ENCODE measurements at places on chromosomes 13 and 19. TPM values are rescaled to one million over a fixed set of nuclear protein-coding genes. Genes with fewer than 3 reads are reported as not detected.

- peak overlapping the region; percentile 91 for H3K4me3 ChIP-seq
- DNase-seq, result peak; percentile 36
- H3K4me1 ChIP-seq, result peaks cover 23% of the 10 kb centered on the region
- no peaks in the 10 kb centered on the region for H3K27me3 ChIP-seq
- peak overlapping the region; percentile 84 for H3K27ac ChIP-seq
- peaks cover 3% of the 10 kb centered on the region for H3K36me3 ChIP-seq
Measured at GRCh38 chr19:47609906-47610894, 1.3 kb downstream of the BICRA start.

DNA sequence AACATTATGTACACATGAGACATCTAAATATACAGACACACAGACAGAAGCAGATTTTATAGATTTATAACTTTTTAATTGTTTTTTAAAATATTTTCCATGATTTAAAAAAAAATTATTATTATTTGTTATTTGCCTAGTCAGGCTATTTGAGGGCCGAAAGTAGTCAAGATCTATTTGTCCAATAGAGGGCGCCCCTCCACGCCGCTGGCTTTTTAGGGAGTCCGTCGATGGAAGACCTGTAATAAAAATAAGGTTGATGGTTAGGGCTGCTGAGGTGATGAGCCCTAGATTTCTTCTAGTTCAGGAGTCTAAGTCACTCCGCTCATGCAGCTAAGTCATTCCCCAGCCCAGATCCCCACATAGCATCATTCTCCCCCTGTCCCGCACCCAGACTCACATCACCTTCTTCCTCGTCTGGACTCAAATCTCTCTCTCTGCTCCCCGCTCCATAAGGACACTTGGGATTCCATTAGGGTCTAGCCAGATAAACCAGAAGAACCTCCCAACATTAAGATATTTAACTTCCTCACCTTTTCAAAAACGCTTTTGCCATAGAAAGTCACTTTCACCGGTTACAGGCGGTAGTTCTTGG lies 33.9 kb upstream of the CEACAM21 start:
- no peaks in the 10 kb centered on the region for H3K36me3 ChIP-seq
- H3K27me3 ChIP-seq, result peaks cover 9% of the 10 kb centered on the region
- H3K4me1 ChIP-seq, result no peaks in the 10 kb centered on the region
- H3K4me3 ChIP-seq, result no peak overlapping the region

DNA sequence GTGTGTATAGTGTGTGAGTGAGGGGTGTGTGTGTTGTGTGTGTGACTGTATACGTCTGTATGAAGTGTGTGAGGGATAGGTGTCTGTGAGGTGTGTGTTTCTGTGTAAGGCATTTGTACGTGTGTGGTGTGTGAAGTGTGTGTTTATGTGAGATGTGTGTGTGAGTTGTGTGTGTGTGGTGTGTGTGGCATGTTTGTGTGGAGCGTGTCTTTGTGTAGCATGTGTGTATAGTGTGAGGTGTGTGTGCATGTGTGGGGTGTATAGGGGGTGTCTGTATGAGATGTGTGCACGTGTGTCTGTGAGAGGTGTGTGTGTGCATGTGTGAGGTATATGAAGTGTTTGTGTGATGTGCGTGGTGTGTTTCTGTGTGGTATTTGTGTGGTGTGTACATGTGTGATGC lies 13.2 kb upstream of the TNFRSF19 start:
- no peak overlapping the region for H3K4me3 ChIP-seq
- DNase-seq, result no peak
- no peaks in the 10 kb centered on the region for H3K27me3 ChIP-seq
- H3K27ac ChIP-seq, result no peak overlapping the region
- no peaks in the 10 kb centered on the region for H3K36me3 ChIP-seq

DNA sequence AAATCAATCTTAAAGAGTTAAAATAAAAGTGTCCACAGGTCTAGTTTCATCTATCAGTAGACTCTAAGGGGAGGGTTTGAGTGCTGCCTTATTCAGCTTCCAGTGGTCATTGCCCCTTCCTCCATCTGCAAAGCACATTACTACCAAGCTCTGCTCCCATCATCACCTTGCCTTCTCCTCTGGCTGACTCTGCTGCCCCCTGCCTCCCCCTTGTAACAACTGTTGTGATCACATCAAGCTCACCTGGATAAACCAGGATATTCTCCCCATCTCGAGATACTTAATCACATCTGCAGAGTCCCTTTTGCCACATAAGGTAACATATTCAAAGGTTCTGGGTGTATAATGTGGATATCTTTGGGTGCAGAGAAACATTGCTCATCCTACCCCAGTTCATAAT lies 43.3 kb upstream of the GPC6 start:
- H3K4me3 ChIP-seq, result no peak overlapping the region
- H3K36me3 ChIP-seq, result no peaks in the 10 kb centered on the region
- peaks cover 4% of the 10 kb centered on the region for H3K27me3 ChIP-seq

- peaks cover 8% of the 10 kb centered on the region for H3K36me3 ChIP-seq
- no peak overlapping the region for H3K27ac ChIP-seq
- no peaks in the 10 kb centered on the region for H3K27me3 ChIP-seq
- no peaks in the 10 kb centered on the region for H3K4me1 ChIP-seq
- DNase-seq, result no peak
- no peak overlapping the region for H3K4me3 ChIP-seq
Measured at GRCh38 chr19:741506-742131, 9.3 kb upstream of the MISP start.

GRCh38 chr13:51666374-51666773 lies 82.1 kb downstream of the WDFY2 start:
- H3K36me3 ChIP-seq, result peaks cover 8% of the 10 kb centered on the region
- no peak overlapping the region for H3K4me3 ChIP-seq
- DNase-seq, result no peak
- H3K4me1 ChIP-seq, result peaks cover 16% of the 10 kb centered on the region

- H3K27me3 ChIP-seq, result peaks cover under 1% of the 10 kb centered on the region
- H3K36me3 ChIP-seq, result no peaks in the 10 kb centered on the region
- no peak overlapping the region for H3K27ac ChIP-seq
- peaks cover 1% of the 10 kb centered on the region for H3K4me1 ChIP-seq
- no peak for DNase-seq
Measured at GRCh38 chr13:40109351-40109844, 453.9 kb downstream of the COG6 start.

- H3K36me3 ChIP-seq, result no peaks in the 10 kb centered on the region
- peaks cover 17% of the 10 kb centered on the region for H3K27me3 ChIP-seq
- DNase-seq, result no peak
- H3K4me1 ChIP-seq, result peaks cover 2% of the 10 kb centered on the region
Measured at GRCh38 chr13:25570185-25570584, 198.4 kb downstream of the ATP8A2 start.

DNA sequence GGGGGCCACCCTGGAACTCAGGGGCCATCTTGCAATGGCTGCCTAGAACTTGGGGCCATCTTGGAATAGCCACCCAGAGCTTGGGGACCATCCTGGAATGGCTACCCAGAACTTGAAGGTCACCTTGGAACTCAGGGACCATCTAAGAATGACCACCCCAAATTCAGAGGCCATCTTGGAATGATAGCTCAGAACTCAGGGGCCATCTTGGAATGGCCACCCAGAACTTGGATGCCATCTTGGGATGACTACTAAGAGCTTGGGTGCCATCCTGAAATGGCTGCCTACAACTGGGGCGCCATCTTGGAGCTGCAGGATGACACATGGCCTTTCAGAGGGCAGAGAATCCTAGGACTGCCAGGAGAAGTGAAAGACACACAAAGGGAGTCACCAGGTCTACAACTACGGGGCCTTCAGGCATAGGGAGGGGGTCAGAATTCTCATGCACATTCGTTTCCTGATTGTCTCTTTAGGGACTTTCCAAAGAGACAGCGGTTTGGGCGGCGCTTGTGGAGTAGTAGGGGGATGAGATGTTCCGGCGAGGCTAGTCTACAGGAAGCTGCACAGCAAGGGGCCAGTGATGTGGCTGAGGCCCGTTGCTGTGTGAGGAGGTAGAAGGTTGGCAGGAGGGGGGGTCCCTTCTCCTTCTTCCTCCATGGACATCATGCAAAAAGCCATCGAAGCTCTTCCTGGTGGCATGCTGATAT lies 125.0 kb downstream of the IER2 start:
- peaks cover 7% of the 10 kb centered on the region for H3K27me3 ChIP-seq
- H3K4me1 ChIP-seq, result no peaks in the 10 kb centered on the region
- H3K36me3 ChIP-seq, result no peaks in the 10 kb centered on the region

DNA sequence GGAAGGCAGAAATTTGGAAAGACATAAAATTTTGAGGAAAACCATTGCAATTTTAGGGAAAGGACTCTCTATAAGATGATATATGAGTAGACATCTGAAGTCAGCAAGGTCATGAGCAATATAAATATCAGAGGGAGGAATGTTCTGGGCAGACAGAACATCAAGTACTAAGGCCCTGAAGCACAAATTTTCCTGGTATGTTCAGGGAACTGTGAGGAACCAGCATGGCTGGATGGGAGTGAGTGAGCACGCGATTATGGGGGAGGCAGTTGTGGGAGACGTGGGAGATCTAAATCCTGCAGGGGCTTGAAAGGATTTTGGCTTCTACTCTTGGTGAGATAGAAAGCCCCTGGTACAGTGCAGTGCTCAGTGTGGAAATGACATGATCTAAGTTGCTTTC lies 112.0 kb downstream of the TBC1D4 start:
- no peak overlapping the region for H3K4me3 ChIP-seq
- no peak for DNase-seq
- peaks cover 4% of the 10 kb centered on the region for H3K4me1 ChIP-seq

GRCh38 chr19:32817569-32818476 lies 51.7 kb downstream of the SLC7A9 start:
- DNase-seq, result no peak
- peak overlapping the region; percentile 34 for H3K27ac ChIP-seq
- H3K36me3 ChIP-seq, result no peaks in the 10 kb centered on the region
- H3K27me3 ChIP-seq, result peaks cover 52% of the 10 kb centered on the region

GRCh38 chr19:33278403-33279269 lies 23.7 kb downstream of the CEBPA start:
- peak overlapping the region; percentile 69 for H3K27ac ChIP-seq
- no peaks in the 10 kb centered on the region for H3K27me3 ChIP-seq
- H3K4me1 ChIP-seq, result peaks cover 37% of the 10 kb centered on the region
- DNase-seq, result no peak
- no peak overlapping the region for H3K4me3 ChIP-seq
- no peaks in the 10 kb centered on the region for H3K36me3 ChIP-seq

DNA sequence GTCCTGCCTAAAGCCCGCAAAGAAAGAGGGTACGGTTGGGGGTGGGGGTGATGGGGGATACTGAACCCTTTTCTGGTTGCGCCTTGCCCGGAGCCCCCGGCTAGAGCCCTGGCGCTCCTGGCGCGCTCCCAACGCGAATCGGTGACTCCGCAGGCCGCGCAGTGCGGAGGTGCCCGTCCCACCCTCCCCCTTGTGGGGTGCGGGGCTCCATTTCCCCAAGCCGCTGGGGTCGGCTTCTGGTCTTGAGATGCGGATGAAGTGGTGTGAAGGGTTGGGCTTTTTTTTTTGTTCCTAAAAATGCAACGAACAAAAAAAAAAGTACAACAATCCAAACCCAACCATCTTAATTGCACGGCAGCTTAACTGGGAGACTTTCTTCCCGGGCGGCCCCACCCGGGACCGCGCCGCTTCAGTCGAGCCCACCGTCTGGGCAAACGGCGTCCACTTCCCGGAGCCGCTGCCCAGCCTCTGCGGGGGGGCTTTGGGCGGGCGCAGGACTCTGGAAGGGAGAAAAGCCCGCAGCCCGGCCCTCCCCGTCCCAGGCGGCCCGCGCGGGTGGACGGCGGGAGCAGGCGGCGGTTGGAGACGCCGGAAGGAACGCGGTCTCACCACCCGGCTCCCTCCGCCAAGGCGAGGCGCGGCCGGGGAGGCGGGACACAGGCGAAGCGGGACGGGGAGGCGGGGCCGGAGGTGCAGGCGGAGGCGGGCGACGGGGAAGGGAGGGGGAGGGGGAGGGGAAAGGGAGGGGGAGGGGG lies 504 bp upstream of the TRIM13 start:
- no peaks in the 10 kb centered on the region for H3K27me3 ChIP-seq
- peak overlapping the region; percentile 77 for H3K4me3 ChIP-seq
- peak; percentile 88 for DNase-seq
- H3K36me3 ChIP-seq, result peaks cover 12% of the 10 kb centered on the region
- H3K4me1 ChIP-seq, result peaks cover 22% of the 10 kb centered on the region

GRCh38 chr13:61275736-61276135 lies 139.9 kb downstream of the PCDH20 start:
- H3K27ac ChIP-seq, result no peak overlapping the region
- H3K4me1 ChIP-seq, result no peaks in the 10 kb centered on the region
- H3K36me3 ChIP-seq, result peaks cover 3% of the 10 kb centered on the region
- no peak for DNase-seq
- no peak overlapping the region for H3K4me3 ChIP-seq
- no peaks in the 10 kb centered on the region for H3K27me3 ChIP-seq

DNA sequence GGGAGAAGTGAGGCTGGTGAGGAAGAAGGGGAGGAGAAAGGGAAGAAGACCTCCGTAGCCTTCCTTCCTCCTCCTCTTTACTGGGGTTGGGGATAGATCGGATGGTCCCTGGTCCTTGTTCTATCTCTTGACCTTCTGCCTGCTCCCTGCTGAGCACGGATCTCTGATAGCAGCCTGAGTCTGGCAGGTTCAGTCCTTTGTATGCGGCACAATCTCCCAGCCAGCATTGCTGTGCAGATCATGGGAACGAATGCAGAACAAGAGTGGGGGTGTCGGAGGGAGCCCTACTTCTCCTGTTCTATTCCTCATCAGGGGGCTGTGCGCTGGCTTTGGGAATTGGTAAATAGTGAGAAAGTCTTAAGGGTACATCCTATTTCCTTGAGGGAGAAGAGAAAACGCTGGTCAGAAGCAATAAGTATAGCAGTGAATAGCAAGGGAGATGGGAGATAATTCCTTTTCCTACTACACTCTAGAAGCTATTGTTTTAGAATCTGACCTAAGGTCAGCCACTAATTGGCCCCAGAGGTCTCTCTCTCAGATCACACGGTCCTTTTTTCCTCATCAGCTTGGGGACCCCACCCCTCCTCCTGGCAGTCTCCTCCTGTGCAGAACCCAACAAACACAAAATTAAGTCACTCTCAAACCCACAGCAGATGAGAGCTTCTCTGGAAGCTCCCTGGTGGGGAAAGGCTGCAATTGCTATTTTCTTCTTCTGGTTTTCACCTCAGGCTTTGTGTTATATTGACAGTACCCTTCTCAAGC lies 41.0 kb downstream of the KL start:
- peaks cover 9% of the 10 kb centered on the region for H3K4me1 ChIP-seq
- no peaks in the 10 kb centered on the region for H3K36me3 ChIP-seq
- H3K4me3 ChIP-seq, result no peak overlapping the region
- H3K27me3 ChIP-seq, result peaks cover 2% of the 10 kb centered on the region

The LTBP4 gene
- 25.4 TPM for total RNA-seq

The FAM124A gene
- total RNA-seq, result 1.6 TPM

The RASGRP4 gene
- not detected for total RNA-seq

The COL4A2 gene
- 121 TPM for total RNA-seq

The RBM26 gene
- 78.6 TPM for total RNA-seq

The RFC3 gene
- 21.1 TPM for total RNA-seq

The FSD1 gene
- 22.2 TPM for total RNA-seq

The TM9SF2 gene
- total RNA-seq, result 109 TPM

The RXFP2 gene
- total RNA-seq, result not detected

The CYP4F3 gene
- not detected for total RNA-seq

Data from progenitor cell of endocrine pancreas (in vitro differentiated cells).